D721Med (cell line): ENCODE measurements at places on chromosomes 1 and 21.

- DNase-seq, result no peak
Measured at GRCh38 chr1:196660272-196660671, 8.4 kb downstream of the CFH start.

GRCh38 chr21:15439726-15440125 is 290.1 kb upstream of the USP25 start:
- DNase-seq, result no peak

- no peak for DNase-seq
Measured at GRCh38 chr1:43340559-43340958, 2.9 kb downstream of the MPL start.

GRCh38 chr1:113275691-113276090 is 114.6 kb upstream of the MAGI3 start:
- DNase-seq, result no peak

- no peak for DNase-seq
Measured at GRCh38 chr1:220550811-220551399, 23.0 kb downstream of the MARK1 start.

- DNase-seq, result no peak
Measured at GRCh38 chr1:161958425-161958824, 65.2 kb downstream of the OLFML2B start.

GRCh38 chr1:22057861-22058260 is 5.4 kb downstream of the CDC42 start:
- DNase-seq, result no peak

- DNase-seq, result no peak
Measured at GRCh38 chr1:67001682-67002425, 52.1 kb downstream of the SLC35D1 start.

DNA sequence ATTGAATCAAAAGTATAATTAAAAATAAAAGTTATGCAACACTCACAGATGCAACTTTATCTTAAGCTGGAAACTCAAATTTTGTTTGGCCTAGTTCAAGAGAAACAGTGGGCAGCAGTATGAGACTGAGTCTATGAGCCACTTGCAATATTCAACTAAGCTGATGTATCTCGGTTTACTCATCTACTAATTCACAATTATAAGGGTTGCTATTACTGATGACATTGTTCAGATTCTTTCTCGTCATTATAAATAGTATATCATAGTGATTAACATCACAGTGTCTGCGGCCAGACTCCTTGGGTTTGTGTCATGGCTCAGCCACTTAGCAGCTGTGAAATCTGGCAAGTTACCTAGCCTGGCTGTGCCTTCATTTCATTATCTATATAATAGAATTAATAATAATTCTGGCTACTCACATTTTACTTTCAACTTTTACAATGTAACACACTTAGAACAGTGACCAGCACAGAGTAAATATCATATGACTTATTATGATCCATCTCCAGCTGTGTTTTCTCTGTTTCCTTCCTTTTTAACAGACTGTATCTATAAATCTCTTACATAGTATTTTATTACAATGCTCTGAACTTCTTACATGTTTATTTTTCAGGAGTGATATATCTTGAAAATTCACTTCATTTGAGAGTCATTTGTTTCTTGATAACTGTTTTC is 194.3 kb upstream of the RGS18 start:
- no peak for DNase-seq

- no peak for DNase-seq
Measured at GRCh38 chr1:121448851-121449250, 264.1 kb downstream of the SRGAP2C start.

- DNase-seq, result no peak
Measured at GRCh38 chr1:215292932-215293331, 210.4 kb downstream of the KCNK2 start.

GRCh38 chr1:98333936-98334335 is 327.6 kb upstream of the SNX7 start:
- no peak for DNase-seq

- DNase-seq, result peak; percentile 49
Measured at GRCh38 chr21:33403128-33403785, at the start of gene IFNGR2. Gene IFNGR2 (plus strand): TSS chr21:33403413. CDS start chr21:33403544, 131 bp downstream.

GRCh38 chr1:42340093-42340492 is 5.1 kb upstream of the FOXJ3 start:
- no peak for DNase-seq

DNA sequence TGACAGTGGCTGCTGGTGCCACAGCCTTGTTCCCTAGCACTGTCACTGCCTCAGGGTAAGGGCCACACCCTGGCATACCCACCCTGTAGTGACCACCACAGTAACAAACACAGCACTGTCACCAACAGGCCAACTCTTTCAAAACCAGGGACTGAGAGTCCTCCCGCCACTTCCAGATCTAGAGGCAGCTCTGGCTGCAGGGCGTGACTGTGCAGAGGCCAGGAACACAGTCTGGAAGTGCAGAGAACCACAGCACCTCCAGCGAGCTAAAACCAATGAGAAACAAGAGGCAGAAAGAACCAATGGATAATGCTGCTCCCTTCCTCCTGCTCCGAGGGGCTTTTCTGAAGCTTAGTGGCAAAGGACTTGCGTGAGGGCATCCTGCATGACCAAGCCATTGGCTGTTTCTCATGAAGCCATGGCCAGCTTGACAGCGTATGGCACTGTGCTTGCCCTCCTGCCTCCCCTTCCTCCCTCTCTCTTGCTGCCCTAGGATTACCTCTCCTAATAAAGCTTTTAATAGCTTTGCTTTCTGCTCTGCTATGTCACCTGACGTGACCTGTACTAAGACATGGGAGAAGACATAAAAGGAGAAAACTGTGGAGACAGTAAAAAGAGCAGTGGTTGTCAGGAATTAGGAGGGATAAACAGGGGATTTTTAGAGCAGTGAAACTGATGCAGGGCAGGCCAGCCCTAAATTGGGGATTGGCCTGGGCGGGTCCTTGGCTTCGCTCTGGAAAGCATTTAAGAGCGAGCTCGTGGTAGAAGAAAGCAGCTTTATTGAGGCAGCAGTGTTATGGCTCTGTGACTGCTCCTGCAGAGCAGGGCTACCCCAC is 7.2 kb downstream of the PARP1 start:
- peak; percentile 75 for DNase-seq

DNA sequence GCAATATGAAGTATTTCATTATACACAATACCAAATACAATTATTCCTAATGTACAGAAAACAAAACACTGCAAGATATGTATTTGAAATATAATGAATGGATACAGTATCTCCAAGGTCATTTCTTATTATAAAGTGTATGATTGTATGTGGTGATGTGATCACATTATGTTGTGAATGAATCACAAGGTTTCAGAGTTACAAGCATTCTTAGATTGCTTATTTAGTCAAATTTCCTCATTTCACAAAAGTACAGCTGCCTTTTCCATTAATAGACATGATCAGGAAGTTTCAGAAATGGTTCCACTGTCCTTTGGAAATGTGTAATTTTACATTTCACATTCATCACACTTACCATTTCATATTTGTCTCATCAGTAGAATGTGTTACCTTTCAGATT is 28.3 kb upstream of the NEK7 start:
- DNase-seq, result no peak

GRCh38 chr1:65164633-65165032 is 16.6 kb downstream of the AK4 start:
- DNase-seq, result no peak

DNA sequence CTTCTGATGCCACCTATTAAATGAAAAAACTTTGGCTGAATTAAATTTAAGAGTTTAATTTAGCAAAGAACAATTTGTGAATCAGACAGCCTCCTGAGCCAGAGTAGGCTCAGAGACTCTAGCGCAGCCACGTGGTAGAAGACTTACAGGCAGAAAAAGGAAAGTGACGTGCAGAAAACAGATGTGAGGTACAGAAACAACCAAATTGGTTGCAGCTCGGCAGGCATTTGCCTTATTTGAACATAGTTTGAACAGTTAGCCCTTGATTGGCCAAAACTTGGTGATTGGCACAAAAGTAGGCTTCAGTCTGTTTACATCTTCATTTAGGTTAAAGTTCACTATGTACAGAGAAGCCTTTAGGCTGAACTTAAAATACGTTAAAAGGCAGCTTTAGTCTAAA is 22.9 kb downstream of the TCP10L start:
- no peak for DNase-seq

DNA sequence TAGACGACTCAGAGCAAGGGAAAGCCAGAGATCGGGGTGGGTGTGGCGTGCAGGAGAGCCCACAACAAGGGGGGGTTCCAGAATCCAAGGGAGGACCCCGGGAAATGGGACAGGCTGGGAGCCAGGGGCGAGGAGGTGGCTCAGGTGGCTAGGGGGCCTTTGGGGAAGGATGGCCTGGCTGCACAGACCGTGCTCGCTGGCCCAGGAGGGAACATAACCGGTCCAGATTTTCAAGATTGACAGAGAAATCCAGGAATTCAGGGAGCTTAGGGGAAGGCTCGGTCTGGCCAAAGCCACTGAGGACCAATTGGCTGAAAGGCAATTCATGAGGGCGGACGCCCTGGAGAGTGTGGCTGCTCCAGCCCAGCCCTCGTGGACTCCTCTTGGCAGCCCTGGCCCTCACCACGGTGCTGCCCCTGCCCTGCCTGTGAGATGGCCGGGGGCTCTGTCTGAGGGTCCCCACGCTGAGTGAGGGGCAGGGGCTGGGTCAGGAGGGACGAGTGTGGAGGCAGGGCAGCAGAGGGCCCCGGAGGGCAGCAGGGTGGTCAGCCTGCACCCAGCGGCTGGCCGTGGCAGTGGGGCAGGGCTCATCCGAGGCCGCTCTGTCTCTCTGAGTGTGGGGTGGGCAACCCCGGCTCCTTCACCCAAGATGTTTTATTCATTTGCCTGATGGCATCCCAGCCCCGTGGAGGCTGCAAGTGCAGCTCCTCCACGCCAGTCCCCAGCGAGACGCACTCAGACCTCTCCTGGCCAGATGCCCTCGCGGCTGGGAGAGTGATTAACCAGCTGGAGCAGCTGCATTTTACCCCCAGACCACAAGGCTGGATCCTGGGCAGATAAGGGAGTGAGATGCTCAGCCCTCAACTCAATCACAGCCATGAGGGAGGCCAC is 5.6 kb upstream of the LRRC3 start:
- DNase-seq, result no peak

- DNase-seq, result no peak
Measured at GRCh38 chr1:23590058-23590783, 30.9 kb upstream of the ID3 start.

- no peak for DNase-seq
Measured at GRCh38 chr1:15090373-15090772, 63.2 kb upstream of the TMEM51 start.

DNA sequence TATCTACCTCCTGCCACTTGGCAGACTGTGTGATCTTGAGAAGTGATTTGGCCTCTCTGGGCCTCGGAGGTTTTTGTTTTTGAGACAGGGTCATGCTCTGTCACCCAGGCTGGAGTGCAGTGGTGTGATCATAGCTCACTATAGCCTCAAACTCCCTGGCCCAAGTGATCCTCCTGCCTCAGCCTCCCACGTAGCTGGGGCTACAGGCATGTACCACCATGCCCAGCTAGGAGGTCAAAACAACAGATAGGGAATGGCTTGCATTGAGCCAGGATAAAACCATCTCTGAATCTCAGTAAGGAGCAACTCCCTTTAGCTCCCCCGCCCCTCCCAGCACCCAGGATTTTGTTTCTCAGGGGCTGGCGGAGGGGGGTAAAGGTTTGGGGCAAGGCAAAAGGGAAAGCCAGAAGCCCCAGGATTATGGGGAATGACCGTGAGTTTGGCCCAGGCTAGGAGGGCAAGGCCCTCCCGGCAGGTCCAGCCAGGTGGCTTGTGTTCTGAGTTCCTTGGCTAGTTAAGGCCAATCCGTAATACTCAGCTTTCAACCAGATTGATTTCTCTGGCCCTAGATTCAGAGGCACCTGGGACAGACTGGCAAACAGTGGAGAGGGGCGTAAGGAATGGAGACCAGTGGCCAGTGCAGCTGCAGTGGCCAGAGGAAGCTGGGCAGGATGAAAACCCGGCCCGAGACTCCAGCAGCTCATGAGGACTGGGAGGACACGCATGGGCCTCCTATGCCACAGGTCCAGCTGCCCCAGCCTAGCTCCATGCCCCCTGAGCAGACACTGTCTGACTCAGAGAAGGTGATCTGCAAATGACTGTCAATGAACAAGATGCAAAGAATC is 130.1 kb downstream of the DMRTB1 start:
- DNase-seq, result no peak

- DNase-seq, result no peak
Measured at GRCh38 chr1:119372503-119373086, 4.0 kb downstream of the HAO2 start.

- no peak for DNase-seq
Measured at GRCh38 chr1:228131766-228132165, 8.3 kb upstream of the GUK1 start.

GRCh38 chr1:21189906-21190500 is 13.3 kb upstream of the EIF4G3 start:
- no peak for DNase-seq

DNA sequence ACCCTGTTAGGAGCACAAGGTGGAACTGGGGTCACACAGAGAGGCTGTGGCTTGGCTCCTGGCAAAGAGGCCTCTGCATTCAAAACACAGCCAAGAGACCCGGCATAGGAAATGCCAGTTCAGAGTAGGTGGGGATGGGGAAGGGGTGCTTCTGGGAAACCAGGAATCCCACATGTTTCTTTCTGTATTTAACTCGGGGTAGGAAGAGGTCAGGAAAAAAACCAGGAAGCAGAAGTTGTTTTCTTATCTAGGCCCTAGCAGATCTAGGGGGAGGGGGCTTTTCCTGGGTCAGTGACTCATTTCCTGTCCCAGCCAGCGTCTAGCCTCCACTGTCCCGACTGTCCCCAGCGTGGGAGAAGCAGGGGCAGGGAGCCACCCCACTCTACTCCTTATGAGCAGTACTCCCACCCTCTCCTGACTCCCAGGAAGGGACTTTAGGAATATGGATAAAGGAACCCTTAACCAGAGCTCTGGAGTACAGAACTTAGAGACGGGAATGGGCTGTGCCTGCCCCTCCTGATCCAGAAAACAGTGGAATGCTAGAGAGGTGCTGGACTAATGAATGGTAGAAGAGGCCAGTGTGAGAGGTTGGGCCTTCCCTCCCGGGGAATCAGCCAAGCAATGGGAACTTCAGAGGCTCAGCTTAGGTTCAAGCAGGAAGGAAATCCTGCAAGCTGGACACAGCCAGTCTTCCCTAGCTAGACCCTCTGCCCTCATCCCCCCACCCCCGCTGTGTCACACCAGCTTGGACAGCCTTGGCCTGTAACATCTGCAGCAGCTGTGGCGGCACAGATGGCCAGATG is 5.7 kb downstream of the FHL3 start:
- no peak for DNase-seq

- no peak for DNase-seq
Measured at GRCh38 chr1:203640723-203641502, 14.3 kb downstream of the ATP2B4 start.

- DNase-seq, result no peak
Measured at GRCh38 chr1:165747632-165748447, 20.8 kb downstream of the TMCO1 start.

- DNase-seq, result no peak
Measured at GRCh38 chr1:101238031-101238628, 1.3 kb downstream of the S1PR1 start.

- DNase-seq, result no peak
Measured at GRCh38 chr21:44708866-44709425, 2.4 kb downstream of the TSPEAR start.
